ENCODE measurements at places on chromosomes 7 and 10.

- peak; percentile 21 for DNase-seq
These were observed 167.0 kb downstream of the SFMBT2 start for GRCh38 chr10:7243873-7244272.

DNA sequence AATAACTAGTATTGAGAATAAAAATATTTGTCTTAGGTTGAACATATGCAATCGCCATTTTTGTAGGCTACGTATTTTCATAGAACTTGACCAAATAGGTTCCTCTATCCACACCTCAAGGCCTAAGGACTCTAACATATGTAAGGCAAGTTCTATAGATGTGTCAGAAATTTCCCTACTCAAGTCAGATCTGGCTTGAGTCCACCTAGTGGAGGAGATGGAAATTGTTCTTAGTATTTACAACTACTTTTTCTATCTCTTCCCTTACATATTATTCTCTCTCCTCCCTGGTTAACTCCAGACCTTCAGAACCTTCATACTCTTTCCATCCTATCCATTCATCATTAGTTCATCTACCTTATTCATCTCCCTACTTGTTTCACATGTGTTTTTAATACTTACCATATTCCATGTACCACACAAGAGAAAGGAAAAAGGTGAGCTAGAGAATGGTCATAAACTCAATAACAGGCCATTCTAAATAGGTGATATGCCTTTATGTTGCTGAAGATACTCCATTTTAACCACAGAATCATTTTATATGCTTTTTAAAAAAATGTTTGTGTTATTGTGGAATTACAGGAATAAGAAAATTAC is 174.5 kb upstream of the HDAC9 start:
- peak; percentile 71 for DNase-seq

GRCh38 chr10:97974526-97975525 is 55.6 kb downstream of the CRTAC1 start:
- DNase-seq = no peak

DNA sequence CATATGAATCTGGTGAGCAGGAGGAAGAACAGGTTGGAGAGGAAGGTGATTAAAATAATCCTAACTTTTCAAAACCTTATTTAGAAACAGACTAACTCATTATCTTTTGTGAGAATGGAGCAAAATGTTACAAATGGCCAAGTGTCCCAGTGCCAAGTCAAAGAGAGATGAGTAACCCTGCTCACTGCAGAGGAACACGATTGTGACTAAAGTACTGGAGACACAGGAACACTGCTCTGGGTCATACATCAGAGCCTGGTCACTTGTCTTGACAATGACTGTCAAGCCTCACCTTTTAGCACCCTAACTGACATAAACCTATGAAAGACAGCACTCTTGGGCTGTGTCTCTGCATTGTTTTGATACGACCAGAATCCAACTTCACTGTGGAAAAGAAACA is 108.8 kb downstream of the SGMS1 start:
- DNase-seq = no peak

DNA sequence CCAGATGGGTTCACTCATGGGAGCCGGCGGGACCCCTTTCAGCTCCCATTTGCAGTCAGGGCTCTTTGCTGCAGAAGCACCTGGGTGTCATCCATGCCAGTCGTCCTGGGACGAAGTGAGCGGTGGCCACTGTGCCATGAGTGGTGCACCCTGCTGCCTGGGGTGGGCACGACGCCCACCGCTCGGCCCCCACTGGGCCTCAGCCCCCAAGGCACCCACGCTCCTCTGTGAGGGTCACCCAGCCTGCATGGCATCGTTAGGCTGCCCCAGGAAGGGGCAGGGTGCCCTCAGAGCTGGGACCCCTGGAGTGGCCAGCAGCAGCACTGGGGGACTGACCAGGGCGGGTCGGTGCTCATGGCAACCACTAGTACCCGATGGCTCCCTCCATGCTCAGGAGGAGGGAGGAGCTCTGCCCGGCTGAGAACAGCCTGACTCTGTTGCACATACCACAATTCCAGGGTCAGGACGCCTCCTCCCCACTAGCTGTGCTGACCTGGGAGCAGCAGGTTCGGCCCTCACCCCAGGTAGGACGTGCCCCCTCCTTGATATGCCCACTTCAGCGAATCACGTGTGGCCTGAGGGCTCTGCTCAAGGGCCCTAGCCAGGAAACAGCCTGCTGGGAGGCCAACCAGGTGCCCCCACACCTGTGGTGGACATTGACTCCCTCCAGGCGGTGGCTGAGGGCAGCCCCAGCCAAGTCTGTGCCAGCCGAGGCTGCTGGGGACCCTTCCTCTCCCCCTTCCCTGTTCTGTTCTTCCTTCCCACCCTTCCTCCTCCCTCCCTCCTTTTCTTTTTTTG is 28.5 kb upstream of the CFAP46 start:
- DNase-seq = no peak

DNA sequence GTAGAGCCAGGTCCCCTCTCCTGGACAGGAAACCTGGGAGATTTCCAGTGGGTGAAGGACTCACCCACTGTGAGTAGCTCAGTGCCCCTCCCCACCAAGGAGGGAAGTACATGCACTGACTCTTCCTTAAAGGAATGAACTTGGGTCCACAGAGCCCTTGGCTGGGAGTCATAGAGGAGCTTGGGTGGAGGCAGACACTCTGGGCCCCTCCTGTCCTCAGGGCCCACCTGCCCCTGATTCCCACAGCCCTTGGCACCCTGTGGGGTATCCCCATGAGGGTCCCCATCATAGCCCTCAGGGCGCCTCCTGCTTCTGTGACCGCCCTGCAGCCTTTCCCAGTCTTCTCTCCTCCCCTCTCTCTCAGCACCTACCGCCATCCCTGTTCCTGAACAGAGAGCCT is 3.7 kb downstream of the EN2 start:
- no peak for DNase-seq

DNA sequence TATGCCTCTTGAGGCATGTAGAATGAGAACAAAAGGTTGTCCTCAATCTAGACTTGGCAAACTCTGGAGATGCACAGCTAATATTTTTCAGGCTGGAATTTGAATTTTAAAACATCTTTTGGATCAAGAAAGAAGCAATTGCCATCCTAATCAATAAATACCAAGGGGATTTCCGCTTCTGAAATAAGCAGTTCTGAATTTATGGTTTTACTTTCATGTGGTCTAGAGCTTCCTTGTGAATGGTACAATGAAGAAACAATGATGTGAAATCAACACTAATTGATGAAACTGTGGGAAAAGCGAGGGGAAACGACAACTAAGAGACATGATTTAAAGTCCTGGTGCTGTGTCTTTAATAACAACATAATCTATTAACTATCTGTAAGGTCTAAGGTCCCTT is 1202.7 kb downstream of the SORCS3 start:
- no peak for DNase-seq

DNA sequence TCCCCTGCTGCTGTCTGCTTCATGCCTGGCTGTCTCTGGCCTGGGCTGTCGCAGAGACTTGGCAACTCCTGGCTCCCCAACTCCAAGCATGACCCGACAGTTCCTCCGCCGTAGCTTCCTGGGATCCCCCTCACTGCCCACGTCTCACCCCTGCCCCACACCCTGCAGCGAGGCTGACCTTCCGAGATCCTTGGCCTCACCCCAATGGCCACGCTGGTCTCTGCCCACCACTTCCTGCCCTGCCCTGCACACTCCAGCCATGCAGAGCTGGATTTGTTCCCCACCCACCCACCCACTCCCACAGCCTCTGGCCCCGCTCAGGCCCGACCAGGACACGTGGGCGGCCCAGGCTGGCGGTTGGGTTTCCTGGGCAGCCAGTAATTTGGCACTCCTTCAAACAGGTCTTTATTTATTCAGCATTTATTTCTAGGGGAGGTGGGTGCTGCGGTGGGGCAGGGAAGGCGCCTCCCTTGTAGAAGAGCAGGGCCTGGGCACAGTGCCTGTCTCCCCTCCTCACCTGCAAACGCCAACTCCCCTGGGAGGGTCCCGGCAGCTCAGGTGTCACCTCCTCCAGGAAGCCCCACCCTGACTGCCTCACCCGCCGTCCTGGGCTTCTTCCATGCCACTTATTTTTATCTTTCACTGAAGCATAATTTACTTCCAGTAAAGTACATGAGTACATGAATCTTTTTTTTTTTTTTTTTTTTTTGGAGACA is 25.5 kb downstream of the GTF2IRD1 start:
- DNase-seq = peak; percentile 87

- DNase-seq = no peak
These were observed 12.5 kb downstream of the MXI1 start for GRCh38 chr10:110219884-110220283.

DNA sequence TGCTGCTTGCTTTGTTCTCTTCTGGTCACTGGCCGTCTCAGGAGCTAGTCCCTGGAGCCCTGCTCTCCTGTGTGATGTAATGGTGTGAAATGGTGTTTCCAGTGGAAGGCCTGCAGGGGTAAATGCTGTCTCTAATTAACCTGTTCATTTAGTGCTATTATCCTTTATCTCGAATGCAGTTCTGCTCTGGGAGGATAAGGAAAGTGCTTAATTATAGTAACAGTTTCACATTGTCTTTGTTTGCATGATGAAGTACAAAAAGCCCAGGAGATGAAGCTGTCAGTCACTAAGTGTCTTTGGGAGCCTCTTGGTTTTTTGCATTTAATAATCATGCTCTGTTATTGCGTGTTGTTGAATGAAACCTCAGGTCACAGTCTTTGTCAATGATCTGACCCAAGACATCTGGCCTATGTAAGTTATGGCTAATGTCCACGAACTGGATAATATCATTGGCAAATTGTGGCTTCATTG is 755.3 kb upstream of the GALNT17 start:
- no peak for DNase-seq

DNA sequence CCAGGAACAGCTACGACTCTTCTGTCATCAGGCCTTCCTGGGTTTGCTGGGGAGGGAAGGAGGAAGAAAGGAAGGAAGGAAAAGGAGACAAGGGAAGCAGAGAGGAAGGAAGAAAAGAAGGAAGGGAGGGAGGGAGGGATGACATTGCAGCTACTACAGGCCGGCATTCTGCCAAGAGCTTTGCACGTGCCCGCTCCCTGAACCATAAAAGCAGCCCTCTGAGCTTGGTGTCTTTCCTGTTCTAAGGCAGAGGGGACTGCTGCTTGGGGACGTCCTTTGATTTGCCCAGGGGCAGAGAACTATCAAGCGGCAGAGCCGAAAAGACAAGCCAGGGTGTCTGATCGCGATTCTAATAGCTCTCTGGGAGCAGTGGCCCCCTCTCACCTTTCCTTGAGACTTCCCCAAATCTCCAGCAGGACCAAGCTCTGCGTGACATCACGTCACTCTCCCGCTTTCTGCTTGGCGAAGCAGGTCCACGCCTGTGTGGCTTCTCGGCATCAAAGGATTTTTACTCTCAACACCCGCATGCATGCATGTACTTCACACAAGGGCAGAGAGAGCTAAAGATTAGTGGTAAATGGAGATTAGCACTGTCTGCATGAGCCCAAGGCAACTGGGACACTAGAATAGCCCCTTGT is 167.8 kb upstream of the AUTS2 start:
- DNase-seq = peak; percentile 33

- DNase-seq = no peak
These were observed 97.7 kb downstream of the DNMBP start for GRCh38 chr10:99912041-99912440.

DNA sequence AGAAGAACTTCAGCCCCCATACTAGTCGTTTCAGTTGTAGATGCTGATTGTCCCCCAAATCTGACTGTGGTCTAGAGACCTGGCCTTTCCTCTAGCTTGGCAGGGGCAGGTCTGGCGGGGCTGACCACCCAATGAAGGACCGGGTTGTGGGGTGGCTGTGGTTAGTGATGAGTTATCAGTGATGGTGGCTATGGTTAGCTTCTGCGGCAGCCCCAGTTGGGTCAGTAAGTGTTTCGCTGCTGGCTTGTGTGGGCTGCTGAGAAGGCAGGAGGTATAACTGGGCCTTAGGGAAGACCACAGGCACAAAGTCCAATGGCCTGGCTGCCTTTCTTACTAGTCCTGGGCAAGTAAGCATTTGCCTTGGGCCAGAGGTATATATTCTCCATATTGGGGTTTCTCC is 21.3 kb downstream of the VWA2 start:
- DNase-seq = no peak

GRCh38 chr10:128630787-128631252 is 504.6 kb upstream of the MKI67 start:
- DNase-seq = no peak

DNA sequence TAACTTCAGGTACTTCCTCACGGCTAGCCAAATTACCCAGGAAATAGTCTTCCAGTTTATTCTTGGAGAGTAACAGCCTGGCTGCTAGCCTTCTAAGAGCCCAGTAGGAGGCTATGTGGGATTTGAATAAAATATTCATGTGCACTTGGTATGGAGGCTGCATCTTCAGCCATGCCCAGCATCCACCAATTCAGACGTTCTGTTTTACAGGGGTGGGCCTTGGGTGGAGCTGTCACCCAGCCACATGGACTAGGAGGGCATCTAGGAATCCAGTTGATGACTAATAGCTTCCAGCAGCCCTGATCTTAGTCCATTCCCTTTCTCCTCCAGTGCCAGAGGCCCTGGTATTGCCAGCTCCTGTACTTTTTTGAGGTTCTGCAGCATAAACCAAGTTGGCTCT is 66.3 kb upstream of the ZRANB1 start:
- DNase-seq = peak; percentile 8

- DNase-seq = no peak
These were observed 98.8 kb upstream of the BMPER start for GRCh38 chr7:33806298-33807154.

GRCh38 chr7:91291302-91291701 is 27.1 kb downstream of the FZD1 start:
- no peak for DNase-seq

GRCh38 chr7:137681657-137682562 is 164.9 kb downstream of the DGKI start:
- peak; percentile 13 for DNase-seq

GRCh38 chr10:23994459-23995046 is 214.4 kb upstream of the KIAA1217 start:
- peak; percentile 11 for DNase-seq

- no peak for DNase-seq
These were observed 79.1 kb downstream of the NAMPT start for GRCh38 chr7:106205621-106206222.

- DNase-seq = no peak
These were observed 7.7 kb downstream of the ZNF33B start for GRCh38 chr10:42630537-42631134.

DNA sequence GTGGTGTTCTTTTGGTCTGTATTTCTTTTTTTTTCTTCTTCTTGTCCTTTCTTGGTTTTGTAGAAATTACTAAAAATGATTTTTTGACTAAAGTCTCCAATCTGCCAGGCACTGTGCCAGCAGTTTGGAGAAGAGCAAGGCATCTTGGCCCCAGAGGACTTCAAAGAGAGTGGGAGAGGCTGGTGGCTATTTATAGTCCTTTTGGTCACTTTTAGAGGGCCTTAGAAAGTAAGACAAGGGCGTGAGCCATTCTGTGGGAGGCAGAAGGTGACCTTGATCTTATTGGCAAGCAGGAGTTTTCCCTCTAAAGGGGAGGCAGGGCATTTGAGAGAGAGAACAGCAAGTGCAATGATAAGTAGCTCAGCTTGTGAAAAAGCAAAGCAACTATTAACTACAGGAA is 211.9 kb downstream of the GALNT17 start:
- DNase-seq = no peak

- DNase-seq = peak; percentile 84
These were observed 3.3 kb downstream of the AVPI1 start for GRCh38 chr10:97683556-97684367.

GRCh38 chr10:132829403-132829802 is 43.5 kb upstream of the NKX6-2 start:
- DNase-seq = no peak

GRCh38 chr7:114150689-114151088 is 231.9 kb upstream of the PPP1R3A start:
- DNase-seq = no peak

GRCh38 chr7:374706-375311 is 84.8 kb downstream of the FOXL3 start:
- DNase-seq = no peak

GRCh38 chr10:104077247-104077646 is 8.4 kb downstream of the COL17A1 start:
- DNase-seq = no peak

All from suppressor macrophage (primary cell).